Naive B cell (primary cell): ENCODE measurements at places on chromosomes 13 and 19.

GRCh38 chr13:111228262-111229144 lies 91.9 kb upstream of the TEX29 start:
- no peak for DNase-seq

- no peak for DNase-seq
These were observed 788 bp upstream of the DLEU7 start for GRCh38 chr13:50844084-50844875.

GRCh38 chr13:30354493-30355383 lies 47.4 kb upstream of the KATNAL1 start:
- no peak for DNase-seq

DNA sequence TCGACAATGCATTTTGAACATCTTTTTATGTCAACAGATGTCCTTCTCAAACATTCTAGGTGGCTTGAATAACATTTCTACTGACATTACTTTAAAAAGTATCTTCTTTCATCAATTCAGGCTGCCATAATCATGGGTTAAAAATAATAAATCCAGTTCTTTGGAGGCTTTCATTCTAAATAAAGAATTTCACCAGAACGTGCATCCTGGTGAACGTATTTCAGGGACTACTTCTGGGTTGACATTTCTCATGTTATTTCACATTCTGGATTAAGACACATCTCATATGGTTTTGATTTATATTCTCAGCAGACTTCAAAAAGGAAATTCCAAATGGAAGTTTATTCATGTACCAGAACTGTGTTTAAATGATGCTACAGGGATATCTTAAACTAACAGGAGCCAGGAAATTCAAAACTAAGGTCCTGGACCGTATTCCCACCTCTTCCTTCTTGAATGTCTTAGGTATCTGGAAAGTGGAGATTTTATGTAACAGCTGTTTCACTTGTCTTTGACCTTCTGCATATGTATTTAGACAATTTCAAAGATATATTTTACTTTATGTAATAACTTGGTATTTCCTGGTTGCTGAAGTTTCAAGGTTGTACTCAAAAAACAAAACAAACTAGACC lies 107.2 kb downstream of the STARD13 start:
- DNase-seq = no peak

DNA sequence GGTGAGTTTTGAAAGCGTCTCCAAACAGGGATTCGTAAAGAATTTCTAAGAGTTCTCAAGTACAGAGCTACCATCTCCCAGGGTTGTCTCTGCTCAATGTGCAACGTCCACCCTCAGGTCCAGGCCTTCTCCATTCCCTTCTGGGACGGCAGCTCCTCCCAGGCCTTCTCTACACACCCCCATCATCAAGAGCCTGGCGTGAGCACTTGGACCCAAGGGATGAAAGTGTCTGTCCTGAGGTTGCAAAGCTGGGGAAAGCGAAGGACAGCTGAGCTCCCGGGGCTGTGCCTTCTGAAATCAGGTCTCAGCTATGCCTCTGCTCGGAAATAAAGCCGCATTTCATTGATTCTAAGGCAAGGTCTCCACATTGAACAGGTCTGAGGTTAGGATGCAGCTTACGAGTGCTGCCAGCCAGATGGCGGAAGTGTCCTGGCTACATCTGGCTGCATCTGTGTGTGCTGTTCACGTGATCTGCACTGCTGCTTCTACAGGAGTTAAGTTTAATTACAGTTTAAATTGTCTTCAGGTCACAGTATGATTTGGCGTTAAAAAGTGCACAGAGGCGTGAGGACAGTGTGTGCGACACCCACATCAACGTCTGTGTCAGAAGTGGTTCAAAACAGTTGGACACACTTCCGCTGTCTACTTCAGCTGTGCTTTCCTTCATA lies 27.0 kb upstream of the MIER2 start:
- no peak for DNase-seq

- no peak for DNase-seq
These were observed 39.2 kb downstream of the FLT1 start for GRCh38 chr13:28455580-28456194.

DNA sequence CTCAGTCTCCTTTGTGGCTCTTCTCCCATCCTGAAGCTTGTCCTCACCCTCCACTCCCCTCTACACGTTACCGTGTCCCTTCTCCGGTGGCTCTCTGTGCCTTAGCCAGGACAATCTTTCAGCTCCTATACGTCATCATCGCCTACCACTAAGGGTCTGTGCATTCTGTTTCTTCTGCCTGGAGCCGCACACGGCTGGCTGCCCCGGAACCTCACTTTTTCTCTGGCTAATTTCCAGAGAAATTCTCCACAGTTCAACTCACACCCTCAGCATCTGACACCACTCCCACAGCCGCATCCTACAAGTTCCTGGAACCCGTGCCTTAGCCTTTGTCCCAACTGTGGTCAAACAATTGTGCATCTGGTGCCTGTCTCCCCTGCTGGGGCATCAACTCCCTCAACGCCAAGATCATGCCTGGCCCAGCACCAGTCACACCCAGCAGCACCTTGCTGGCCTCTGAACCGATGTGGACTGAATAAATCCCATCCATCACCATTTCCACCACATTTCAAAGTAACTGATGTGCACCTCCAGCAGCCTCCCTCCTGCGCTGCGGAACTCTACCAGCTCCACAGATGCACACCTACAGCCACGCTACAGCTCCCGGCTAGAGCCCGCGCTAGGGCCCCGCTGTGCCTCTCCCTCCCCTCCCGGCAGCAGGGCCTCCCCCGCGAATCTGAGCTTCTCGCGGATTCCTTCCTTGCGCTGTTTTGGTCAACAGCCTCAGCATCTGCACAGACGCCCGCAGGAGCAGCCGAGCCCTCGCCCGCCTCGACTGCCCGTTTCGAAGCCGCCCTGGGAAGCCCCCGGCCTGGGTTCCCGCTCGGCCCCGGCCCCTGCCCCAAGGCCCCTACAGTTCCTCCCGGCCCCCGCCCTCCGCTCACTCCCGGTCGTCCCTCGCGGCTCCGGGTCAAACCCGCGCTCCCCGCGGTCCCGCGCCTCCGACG lies 689 bp downstream of the DCUN1D2 start:
- DNase-seq = peak; percentile 20

- DNase-seq = no peak
These were observed 289.2 kb upstream of the PCDH9 start for GRCh38 chr13:67519356-67519755.

DNA sequence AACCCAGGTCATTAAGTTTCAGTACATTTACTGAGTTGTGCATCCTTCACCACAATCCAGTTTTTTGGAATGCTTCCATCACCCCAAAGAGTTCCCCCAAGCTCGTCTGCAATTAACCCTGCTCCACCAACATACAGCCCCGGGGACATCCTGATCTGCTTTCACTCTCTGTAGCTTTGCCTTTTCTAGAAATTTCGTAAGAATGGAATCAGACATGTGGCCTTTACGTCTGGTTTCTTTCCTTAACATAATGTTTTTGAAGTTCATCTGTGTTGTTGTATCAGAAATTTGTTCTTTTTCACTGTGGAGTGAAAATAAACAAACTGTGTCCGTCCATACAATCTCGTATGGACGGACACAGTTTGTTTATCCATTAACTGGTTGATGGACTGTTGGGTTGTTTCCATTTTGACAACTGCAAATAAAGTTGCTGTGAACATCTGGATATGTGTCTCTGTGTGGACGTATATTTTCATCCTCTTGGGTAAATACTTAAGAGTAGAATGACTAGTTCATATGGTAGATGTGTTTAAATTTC lies 2.9 kb downstream of the KLHL26 start:
- no peak for DNase-seq

- DNase-seq = no peak
These were observed 10.2 kb upstream of the OR10H5 start for GRCh38 chr19:15776991-15777970.

- no peak for DNase-seq
These were observed 4.3 kb downstream of the OR7A5 start for GRCh38 chr19:14830702-14831101.

DNA sequence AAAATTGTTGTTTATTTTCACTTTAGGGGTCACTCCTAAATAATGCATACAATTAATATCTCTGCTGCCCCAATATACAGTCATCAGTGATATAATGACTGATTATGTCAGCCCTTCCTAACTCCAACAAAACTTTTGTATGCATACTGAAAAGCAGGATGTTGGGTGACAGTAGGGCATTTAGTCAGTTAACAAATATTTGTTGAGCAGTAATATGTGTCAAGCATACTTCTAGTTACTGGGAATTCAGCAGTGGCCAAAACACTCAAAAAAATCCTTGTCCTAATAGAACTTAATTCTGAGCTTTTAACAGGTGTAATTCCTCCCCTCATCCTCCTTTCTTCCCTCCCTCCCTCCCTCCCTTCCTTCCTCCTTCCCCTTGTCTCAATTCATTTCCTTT lies 560.7 kb upstream of the KLHL1 start:
- DNase-seq = no peak

DNA sequence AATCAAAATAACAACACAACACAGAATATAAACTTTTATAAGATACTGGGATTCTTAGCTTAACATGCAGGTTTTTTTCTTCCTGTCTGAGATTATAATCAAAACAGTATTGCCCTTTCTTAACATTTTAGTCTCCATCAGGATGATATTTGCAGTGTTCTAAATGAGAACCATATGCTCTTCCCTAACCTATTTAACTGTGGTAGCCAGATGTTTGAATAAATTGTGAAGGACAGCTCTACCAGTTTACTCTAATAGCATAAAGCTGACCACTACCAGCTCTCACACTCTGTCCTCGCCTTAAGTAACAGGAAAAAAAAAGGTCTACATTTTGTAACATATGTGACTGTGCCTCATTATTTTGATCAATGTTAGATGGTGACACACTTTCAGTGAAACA lies 618.7 kb upstream of the SGCG start:
- DNase-seq = no peak

DNA sequence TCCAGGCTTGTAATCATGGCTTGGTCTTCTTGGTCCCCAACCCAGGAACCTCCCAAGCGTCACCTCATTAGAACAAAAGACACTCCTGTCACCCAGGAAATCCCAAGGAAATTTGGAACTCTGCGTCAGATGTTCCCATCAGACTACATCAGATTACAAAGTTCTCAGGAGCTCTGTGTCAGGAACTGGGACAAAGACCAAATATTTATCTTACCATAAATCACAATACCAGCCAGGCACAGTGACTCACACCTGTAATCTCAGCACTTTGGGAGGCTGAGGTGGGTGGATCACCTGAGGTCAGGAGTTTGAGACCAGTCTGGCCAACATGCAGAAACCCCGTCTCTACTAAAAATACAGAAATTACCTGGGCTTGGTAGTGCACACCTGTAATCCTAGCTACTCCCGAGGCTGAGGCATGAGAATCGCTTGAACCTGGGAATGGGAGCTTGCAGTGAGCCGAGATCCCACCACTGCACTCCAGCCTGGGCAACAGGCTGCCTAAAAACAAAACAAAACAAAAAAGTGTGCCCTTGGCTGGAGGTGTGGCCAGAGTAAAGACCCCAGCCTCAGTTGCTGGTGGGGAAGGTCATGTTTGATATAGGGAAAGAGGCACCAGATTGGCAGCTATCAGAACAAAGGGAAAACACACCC lies 16.7 kb upstream of the CCDC124 start:
- no peak for DNase-seq

GRCh38 chr13:113084094-113084942 lies 21.3 kb upstream of the F7 start:
- DNase-seq = no peak

DNA sequence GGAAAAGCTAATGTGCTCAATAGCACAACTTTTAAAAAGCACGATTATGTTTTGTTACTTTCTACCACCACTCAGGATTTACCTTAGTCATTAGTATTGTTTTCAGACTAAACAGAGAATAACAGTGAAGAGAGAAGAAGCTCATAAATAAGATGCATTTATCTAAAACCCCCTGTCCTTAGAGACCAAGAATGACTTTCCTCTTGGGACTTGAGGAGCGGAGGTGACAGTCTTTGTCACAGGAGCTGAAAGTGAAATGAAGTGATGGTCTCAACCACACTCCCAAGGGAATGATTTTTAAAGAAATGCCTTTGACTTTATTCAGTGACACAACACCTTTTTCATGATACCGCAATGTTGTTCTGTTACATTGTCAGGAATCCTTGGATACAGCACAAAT lies 190.6 kb upstream of the NBEA start:
- DNase-seq = no peak
